ENCODE measurements at places on chromosomes 6 and 20.

DNA sequence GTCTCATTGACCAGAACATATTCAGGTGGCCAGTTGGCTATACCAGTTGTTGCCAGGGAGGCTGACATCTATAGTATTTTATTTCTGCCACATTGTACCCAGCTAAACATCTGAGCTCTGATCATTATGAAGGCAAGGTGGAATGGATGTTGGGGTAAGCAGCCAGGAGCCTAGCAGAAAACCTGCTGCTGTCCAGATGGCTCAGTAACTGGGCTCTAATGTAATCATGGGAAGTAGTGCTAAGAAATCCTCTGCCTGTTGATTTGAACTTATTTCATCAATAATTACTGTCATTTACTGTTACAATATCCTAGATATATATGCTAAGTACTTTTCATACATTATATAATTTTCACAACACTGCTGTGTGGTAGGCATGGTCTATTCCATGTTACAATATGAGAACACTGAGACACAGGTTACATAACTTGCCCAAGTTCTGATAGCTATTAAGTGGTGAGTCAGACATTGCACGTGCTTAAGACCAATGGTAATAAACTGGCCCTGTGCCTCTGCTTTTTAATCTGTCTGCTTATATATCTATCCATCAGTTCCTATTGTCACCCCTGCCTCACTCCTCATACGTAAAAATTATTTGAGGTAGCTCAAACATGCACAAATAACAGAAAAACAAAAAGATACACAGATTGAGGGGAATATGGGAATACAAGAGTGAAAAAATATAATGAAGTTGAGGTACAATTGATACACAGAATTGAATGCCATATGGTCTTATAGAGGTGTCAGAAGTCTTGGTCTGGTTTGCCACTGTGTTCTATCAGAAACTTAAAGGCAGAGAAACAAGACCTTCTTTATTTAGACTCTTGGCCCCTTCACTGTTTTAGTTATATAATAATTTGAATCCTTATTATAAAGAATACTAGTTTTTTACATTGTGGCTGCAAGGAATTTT is 25.2 kb downstream of the TBPL1 start:
- DNase-seq, result no peak

- DNase-seq, result no peak
These were observed 16.2 kb downstream of the FKBP1A start for GRCh38 chr20:1376408-1377270.

- DNase-seq, result no peak
These were observed 9.9 kb downstream of the VNN1 start for GRCh38 chr6:132703936-132704335.

- DNase-seq, result no peak
These were observed 102.8 kb downstream of the SYCP2 start for GRCh38 chr20:59830665-59831023.

DNA sequence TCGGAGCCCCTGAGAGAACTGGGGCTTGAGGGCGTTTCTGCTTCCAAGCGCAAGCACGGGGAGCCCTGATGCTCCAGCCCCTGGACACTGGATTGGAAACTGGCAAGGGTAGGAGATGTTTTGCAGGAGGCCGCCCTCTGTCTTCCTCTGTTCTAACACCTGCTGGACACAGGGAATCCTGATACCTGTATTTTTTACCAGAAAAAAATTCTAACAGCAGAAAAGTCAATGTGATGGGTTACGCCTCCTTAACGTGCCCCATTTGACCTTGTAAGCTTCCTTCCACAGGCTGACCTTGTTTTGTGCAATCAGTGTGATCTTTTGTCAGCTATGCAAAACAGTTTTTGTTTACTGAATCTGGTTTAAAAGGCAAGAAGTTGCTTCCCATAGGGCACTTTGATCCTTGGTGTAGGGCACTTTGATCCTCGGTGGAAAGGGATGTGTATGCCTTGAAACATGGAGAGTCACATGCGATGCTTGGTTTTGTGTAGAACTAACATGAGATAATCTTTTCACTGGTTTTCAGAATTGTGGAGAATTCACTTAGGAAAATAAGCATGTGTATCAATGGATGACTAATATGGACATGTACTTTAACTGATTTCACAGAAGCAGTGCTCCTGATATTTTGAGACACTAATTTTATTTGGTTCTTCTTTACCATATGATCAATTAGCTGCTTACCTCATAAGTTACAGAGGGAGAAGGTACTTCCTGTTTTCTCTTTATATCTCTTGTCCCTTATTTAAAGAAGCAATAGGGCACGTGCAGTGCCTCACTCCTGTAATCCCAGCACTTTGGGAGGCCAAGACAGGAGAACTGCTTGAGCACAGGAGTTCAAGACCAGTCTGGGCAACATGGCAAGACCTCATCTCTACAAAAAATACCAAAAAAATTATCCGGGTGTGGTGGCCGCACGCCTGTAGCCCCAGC is 59.9 kb upstream of the MAP3K4 start:
- DNase-seq, result no peak

DNA sequence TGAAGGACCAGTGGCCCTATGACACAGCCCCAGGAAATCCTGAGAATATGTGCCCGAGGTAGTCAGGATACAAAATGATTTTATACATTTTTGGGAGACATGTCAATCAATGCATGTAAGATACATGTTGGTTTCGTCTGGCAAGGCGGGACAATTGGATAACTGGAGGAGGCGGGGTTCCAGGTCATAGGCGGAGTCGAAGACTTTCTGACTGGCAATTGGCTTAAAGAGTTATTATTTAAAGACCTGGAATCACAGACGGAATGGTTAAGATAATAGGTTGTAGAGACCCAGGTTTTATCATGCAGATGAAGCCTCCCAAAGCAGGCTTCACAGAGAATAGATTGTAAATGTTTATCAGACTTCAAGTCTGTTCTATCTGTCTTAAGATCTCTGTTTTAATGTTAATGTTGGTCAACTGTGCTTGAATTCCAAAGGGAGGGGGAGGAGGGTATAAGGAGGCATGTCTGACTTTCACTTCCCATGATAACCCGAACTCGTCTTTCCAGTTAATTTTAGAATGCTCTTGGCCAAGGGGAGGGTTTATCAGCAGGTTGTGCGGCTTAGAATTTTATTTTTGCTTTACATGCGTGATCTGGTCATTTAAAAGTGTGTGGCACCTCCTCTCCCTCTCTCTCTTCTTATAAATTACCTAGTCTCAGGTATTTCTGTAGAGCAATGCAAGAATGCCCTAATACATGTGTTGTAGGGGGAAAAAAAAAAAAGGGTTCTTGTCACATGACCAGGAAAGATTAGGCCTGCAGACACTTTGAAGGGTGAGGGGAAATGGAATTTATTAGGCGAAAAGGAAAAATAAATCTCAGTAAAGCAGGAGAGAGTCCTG is 230.7 kb downstream of the NFATC2 start:
- DNase-seq, result no peak

DNA sequence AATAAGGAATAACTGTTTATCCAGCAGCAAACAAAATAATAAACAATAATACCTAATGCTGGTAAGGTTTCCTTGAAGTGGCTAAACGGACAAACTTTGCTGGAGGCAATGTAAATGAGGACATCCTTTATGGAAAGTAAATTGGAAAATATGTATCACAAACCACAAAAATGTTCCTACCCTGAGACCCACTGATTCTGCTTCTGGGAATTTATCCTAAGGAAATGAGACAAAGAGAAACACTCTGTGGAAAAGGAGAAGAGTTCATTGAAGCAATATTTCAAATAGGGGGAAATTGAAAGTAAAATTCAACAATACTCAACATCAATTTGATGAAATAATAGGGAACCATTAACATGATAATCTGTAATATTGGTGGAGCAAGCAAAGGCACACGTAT is 37.9 kb downstream of the MAFB start:
- DNase-seq, result no peak

GRCh38 chr6:9539231-9539755 is 875.6 kb downstream of the TFAP2A start:
- no peak for DNase-seq

GRCh38 chr6:53172468-53172803 is 23.8 kb upstream of the GCM1 start:
- DNase-seq, result no peak

DNA sequence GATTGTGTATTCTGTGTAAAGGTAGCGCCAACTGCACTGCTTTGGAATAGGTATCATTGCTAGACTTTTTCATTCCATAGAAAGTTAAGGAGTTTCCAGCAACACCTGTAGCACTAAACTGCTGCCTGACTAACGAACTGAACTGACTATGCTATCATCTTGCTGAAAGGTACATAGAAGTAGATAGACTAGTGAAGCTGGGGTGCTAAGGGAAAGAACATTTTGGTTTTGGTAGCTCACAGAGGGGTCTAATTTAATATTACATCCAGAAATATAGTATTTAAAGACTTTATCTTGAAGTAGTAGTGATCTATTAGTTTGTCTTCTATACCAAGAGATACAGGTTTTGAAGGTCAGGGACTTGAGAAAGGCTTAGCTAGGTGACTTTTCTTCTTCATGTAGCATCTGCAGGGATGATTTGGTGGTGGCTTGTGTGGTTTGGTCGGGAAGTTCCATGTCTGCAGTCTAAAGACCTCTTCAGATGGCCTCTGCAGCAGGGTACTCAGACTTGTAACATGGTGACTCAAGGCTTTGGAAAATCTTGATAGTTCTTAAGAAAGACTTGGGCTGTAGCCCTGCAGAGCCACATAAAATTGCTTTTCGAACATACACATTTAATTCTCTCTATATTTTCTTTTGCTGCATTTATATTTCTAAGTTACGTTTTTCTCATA is 10.2 kb downstream of the SENP6 start:
- no peak for DNase-seq

GRCh38 chr6:21811484-21811883 is 217.9 kb downstream of the SOX4 start:
- no peak for DNase-seq

DNA sequence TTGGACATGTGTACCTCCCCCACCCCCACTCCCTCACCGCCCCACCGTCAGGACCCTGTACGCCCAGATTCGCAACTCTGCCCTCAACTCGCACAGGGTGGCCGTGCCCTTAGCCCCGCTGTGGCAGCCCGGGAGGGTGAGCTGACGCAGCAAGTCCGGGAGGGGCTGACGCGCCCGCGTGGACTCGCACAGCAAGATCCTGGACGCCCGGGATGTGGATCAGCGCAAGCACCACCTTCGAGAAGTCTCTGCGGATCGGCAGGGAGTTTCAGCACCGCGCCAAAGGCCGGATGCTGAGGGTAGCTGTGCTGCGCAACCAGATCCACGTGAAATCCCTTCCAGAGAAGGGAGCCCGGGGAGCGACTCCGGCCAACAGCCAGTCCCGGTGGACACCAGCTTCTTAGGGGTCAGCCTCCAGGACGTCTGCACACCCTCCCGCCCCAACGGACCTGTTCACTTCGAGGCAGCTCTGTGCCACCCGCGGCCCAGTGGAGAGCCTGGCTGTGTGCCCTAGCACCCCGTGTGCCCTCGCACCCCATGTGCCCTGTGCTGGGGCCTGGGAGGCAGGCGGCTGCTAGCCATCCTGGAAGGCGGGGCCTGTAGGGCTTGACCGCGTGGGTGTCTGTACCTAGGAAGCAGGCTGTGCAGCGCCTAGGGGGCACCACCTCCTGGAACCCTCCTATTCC is 6.7 kb upstream of the GJA10 start:
- no peak for DNase-seq

DNA sequence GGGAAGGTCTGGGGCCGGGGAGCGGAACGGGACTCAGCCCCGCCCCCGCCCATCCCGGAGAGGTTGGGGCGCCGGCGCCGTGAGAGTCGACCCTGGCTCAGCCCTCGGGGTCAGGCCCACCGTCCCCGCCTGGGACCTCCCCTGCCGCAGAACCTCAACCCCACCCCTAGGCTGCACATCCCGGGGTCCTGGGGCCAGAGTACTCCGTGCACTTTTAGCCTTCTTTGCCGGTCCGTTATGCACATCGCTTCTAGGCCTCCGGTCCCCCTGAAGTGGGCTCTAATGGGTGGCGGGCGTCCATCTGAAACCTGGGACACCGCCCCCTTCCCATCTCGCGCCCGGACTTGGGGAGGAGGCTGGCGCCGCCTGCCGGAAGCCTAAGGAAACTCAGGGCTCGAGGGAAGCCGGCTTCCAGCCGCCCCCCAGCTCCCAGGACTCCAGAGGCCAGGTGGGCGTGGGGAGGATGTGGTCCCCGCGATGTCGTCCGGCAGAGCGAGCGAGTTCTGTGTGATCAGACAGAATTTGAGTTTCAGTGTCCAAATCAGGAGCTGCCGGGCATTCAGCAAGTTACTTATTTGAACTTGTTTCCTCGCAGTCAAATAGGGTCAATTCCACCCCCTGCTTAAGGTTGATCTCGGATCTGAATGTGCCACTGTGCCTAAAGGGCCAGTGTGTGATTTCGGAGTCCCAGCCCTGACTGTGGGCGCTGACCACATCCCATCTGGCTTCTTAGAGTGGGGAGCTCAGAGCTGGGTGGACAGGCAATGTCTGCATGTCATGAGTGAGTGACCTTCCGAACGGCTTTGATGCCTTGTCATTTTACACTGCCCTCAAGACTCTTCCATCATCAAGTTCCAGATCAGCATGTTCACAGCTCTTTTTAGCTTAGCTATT is 47.6 kb downstream of the CPXM1 start:
- DNase-seq, result no peak

- DNase-seq, result no peak
These were observed 14.8 kb upstream of the MDGA1 start for GRCh38 chr6:37712508-37712907.

DNA sequence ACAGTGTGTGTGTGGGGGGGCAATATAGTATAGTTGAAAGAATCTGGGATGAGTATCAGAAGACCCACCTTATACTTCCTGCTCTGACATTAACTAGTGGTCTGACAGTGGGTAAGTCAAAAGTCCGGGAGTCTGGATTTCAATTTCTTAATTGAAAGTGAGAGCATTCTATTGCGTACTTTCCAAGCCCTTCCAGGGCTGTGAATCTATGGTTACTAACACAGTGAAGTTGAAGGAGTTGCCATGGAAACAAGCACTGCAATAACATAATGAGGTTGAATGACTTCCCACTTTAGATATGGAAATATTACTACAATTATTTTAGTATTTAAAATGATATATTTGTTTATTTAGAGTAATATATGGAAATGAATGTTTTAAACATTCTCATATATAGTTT is 80.2 kb downstream of the MLIP start:
- no peak for DNase-seq

DNA sequence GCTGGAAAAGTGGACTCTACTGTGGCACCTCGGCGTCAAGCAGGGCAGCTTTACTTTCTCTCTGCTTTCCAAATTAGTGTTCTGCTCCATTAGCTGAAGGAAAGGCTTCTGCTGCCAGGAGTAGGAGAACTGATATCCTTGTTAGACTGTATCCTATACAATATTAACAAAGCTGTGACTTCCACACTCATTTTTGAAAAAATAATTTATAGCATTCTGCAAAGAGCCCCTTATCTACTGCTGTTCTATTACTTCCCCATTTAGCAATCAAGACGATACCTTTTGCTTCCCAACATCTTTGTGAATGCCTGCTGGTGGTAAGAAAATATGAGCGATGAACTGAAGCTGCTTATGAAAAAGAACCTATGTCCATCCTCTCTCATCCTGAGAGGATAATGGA is 151.1 kb downstream of the UBE3D start:
- no peak for DNase-seq

- no peak for DNase-seq
These were observed 390.2 kb downstream of the UTRN start for GRCh38 chr6:144675231-144675861.

- DNase-seq, result no peak
These were observed 20.6 kb downstream of the PPP1R16B start for GRCh38 chr20:38825901-38826625.

- peak; percentile 24 for DNase-seq
These were observed 10.0 kb downstream of the SLCO4A1 start for GRCh38 chr20:62652041-62652893.
